ENCODE measurements at places on chromosomes 1 and 21.

DNA sequence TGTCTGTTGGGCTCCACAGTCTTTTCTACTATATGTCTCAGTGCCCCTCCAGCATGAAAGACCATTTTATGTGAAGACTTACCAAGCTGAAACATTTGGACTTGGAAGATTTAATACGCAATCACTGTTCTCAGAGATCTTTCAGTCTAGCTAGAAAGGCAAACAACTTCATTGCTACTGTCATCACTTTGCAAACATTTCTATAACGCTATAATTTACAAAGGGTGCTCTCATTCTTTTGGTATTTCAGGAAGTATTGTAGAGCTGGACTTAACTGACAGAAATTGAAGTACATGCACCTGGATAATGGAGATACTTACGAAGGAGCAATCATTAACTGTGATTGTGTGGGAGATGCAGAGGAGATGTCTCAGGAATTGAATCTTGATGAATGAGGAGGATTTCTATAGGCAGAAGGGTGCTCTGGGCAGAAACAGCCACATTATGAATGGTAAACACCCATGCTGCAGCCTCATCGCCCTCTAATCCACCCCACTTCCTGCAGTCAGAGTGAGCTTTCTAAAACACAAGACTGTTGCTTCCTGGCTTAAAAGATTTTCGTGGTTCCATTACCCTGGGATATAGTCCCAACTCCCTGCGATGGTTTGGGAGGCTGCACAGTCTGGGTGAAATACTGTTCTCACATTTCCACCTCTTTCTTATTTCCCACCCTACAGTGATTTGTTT is 75.1 kb upstream of the GNG12 start:
- no peak for DNase-seq

DNA sequence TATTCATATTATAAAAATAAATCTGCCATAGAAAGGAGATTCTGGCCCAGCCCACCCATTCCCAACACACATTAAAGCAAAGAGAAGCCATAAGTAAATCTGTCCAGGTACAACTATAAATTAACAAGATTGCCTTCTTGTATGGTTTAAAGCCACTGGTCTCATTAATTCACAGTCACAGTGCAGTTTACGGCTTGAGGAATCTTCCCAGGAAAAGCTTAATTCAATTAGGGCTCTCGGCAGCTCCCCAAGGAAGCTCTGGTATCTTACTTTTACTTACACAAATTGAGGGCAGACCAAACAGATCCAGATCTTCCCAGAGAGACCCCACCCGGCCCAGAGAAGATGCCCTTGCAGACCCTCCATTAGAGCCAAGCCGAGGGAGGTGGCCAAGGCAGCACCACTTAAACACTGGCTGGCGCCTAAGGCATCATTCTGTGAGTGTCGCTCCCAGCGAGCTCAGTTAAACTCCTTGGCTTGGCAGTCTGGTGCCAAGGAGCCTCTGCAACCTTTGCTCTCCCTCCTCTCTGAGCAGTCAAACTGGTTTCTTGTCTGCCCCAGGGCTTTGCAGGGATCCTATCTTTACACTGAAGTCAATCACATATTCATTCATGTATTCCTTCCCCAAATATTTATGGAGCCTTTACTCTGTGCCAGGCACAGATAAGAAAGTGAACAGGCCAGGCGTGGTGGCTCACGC is 10.7 kb downstream of the SLC9A1 start:
- DNase-seq: no peak

DNA sequence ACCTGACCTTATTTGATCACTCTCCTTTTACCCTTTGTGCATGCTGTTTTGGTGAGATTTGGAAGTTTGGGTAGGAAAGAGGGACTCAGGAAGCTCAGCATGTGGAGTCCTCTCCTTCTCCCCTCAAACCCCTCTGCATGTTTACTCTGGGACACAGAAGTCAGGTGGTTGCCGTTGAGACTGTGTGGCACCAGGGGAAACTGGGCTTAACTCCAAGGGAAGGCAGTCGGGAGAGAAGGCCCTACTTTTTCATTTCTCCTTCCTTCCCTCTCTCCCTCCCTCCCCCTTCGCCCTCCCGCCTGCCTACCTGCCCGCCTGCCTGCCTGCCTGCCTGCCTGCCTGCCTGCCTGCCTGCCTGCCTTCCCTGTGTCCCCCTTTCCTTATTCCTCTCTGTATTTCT is 34.8 kb upstream of the TTC22 start:
- DNase-seq: no peak

- no peak for DNase-seq
Measured at GRCh38 chr1:184023171-184023570, 14.4 kb downstream of the COLGALT2 start.

- DNase-seq: no peak
Measured at GRCh38 chr1:92327794-92328193, 28.9 kb downstream of the RPAP2 start.
